Hematopoietic multipotent progenitor cell treated with erythropoietin and hydrocortisone succinate and interleukin-3 and kit ligand, for 4 days (in vitro differentiated cells): ENCODE measurements at places on chromosomes 3 and 15.

DNA sequence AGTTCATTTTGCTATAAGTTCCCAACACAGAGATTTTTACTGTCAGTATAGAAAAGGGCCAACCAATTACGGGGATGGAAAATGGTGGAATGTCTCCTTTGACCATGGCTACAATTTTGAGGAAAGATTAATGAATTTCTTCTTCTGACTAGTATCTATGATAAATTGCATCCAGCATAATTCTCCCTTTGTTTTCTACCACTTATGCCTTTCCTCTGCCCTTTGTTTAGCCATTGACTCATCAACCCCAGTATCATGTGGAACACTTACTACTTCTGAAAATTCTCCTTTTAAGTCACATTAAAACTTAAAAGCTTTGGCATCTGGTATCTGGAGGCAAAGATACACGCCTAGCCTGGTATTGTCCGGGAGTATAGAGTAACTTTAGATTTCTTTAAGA is 92.9 kb upstream of the CADPS start:
- no peak for DNase-seq

- no peak for DNase-seq
Measured at GRCh38 chr15:74202452-74203401, at the start of gene STRA6. Gene STRA6, minus strand, starts transcription at chr15:74202787. Its CDS starts 520 bp downstream, at chr15:74202267.

- DNase-seq, result no peak
Measured at GRCh38 chr3:67462187-67462586, 192.2 kb downstream of the SUCLG2 start.

DNA sequence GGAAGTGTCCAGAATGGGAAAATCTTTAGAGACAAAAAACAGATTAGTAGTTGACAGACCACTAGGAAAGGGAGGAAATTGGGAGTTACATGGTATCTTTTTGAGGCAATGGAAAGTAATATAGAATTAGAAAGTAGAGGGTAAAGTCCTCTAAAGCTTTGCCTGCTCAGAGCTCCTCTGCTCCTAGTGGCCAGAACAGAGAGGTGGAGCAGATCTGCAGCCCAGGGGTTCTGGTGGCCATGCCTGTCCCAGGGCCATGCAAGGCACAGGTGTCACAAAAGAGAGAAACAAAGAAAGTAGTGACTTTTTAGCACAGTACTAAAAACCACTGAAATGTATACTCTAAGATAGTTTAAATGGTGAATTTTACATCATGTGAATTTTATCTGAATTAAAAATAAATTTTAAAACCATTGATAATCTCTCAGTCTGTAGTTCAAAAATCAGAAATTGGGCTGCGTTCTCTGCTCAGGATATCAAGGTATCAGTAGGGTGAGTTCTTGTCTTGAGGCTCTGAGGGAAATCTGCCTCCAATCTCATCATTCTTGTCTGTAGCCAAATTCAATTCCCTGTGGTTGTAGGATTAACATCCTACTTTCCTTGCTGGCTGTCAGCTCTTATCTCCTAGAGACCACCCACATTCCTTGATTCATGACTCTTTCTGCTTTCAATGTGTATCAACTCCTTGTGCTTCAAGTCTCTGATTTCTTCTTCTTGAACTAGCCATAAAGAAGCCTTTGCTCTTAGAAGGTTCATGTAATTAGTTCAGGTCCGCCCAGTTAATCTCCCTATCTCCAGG is 23.6 kb downstream of the PYGO1 start:
- DNase-seq, result peak; percentile 18

DNA sequence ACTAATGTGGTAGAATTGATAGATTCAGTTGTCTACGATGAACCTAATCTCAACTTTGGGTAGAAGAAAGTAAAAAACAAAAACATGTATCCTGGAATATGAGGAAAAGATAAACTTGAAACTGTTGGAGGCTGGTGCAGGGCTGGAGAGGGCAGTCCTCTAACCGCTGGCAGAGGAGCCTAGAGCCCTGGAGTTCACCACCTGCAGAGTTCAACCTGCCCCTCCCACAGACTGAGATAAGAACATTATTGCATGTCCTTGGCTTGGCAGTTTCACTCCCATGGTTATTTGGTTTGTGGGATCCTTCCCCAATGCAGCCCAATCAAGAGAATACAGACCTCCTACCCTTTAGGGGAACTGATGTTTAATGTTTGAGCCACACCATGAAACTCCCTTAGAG is 53.2 kb upstream of the GATM start:
- DNase-seq, result no peak

DNA sequence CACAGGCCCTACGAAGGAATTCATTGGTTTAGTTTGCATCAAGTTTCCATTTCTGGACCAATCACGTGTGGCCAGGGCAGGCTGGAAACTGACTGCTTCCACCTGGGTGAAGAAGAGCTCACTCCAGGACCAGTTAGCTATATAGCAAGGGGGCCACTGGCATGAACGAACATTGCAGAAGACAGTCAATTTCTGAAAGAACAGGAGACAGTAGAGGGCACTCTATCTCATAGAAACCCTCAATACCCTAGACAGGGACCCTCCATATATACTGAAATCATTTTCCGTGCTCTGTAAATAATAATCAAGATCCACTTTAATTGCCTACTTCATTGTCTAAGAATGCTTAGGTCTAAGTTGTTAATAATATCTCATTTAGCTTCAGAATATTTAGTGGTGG is 215.6 kb downstream of the CADPS start:
- peak; percentile 4 for DNase-seq
